Common myeloid progenitor, CD34-positive (primary cell): ENCODE measurements at places on chromosomes 3 and 15.

DNA sequence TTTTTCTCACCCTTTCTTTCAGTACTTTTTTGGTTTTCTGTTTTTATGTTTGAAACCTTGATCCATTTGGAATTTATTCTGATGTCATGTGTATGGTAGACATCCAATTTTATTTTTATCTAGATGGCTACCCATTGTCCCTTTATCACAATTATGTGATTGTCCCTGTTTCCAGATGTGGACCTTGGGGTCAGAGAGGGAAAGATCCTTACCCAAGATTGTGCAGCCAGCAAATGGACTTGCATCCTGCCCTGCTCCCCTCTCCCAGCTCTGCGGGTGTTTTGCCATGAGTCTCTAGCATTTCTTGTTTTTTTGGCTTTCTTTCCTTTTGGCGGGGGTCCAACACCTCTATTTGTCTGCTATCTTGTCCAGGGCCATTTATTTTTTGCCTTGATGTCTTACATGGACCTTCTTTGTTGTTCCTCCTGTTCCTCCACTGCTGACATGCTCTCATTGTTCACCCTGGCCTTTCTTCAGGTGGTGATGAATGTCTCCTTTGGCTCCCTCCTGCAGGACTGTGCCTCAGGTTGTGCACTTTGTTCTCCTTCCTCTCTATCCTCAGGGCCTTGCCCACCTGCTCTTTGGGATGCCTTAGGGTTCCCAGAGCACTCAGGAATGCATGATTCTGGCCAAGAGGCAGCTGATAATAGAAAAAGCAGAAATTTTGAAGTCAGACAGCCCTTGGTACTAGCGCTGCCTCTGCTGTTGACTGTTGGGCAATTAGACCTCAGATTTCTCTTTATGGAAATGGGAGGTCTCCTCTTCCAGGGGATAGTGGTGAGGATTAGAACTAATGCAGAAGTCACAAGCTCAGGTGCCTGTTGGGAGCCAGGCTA is 84.3 kb downstream of the EEFSEC start:
- no peak for DNase-seq

DNA sequence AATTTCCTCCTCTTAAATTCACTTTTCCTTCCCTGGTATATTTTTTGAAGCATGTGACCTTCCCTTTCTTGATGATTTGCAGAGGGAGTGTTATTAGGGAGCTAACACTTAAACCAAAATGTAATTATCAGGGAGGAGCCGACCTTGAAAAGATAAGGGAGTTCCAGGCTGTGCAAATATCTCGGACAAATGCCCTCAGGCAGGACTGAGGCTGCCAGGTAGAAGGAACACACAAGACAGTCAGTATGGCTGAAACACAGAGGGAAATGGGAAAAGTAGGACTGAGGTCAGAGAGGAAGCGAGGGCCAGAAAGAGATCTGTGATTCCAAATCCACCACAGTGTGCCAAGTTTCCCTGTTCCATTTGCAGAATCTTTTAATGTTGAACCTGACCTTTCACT is 221.0 kb downstream of the CNTN3 start:
- no peak for DNase-seq

GRCh38 chr3:178054471-178054870 is 481.8 kb upstream of the KCNMB2 start:
- no peak for DNase-seq

DNA sequence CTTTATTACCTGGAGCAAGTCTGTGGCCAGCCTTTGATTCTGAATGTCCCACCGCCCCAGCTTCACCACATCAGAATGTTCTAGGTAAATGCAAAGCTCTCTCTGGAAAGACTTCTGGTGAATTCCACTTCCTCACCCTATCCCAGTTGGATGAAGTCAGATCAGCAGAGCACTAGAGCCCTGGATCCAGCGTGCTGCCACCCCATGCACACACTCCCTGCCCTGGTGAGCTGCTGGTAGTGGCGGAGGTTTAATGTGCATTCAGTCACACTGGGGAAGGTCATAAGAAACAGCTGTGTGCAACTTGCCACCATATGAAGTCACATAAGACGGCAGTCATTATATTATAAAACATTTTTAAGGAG is 16.3 kb upstream of the SLC41A3 start:
- no peak for DNase-seq

- DNase-seq, result no peak
These were observed 42.5 kb downstream of the MYLK start for GRCh38 chr3:123841476-123842238.

- no peak for DNase-seq
These were observed 745.0 kb upstream of the BCHE start for GRCh38 chr3:166582236-166582635.

- no peak for DNase-seq
These were observed 6.1 kb downstream of the RBP2 start for GRCh38 chr3:139470199-139470598.

- no peak for DNase-seq
These were observed 88.4 kb downstream of the RAP2B start for GRCh38 chr3:153250446-153250845.

DNA sequence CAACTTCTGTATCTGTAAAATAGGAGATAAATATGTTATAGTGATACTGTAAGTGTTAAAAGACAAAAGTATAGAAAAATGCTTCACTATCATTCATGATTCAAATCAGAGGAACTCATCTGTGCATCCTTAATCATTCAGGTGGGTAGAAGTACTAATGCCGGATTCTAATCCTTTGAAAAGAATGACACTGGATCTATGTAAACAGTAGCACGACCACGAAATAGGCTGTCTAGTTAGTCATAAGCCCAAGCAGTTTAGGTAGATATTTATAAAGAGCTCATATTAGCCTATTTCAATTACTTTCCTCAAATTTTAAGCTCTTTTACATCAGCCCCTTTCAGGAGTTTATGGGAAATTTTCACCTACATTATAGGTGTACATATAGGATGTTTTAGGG is 437.9 kb downstream of the SOX2 start:
- no peak for DNase-seq

- no peak for DNase-seq
These were observed 30.9 kb upstream of the MRPS22 start for GRCh38 chr3:139312959-139313358.

GRCh38 chr15:83209333-83209732 is 1.7 kb upstream of the HDGFL3 start:
- DNase-seq, result peak; percentile 9

DNA sequence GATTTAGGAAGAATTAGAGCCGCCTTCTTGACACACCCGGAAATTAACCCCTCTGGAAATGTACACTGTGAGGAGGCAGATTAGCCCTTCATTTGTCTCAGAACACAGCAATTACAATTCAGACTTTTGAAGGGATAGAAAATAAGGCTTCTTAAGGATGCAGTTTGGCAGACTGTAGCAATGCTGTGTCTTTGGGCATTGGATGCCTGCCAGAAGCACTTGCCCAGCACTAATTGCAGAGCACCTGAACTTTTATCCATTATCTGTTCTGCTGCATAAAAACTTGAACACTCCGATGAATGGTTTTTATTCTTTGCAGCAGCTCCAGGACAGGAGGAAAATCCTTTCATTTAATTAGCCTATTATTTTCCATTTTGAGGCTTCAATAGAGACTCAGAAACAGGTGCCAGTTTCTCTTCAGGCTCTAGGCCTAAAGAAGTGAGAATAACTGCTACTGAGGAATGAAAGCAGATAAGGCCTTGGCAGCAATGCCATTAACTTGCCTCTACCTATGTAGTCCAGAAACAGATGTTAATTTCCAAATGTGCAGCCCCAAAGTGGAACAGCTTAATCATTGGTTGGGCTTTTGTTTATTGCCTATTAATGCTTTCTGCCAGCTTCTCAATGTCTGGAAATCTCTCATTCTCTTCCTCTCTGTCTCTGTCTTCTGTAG is 418.5 kb downstream of the NSUN3 start:
- no peak for DNase-seq

GRCh38 chr15:67884514-67885174 is 44.8 kb upstream of the RNU6-1 start:
- DNase-seq, result peak; percentile 82

GRCh38 chr3:109702252-109702651 is 364.9 kb upstream of the DPPA4 start:
- no peak for DNase-seq

DNA sequence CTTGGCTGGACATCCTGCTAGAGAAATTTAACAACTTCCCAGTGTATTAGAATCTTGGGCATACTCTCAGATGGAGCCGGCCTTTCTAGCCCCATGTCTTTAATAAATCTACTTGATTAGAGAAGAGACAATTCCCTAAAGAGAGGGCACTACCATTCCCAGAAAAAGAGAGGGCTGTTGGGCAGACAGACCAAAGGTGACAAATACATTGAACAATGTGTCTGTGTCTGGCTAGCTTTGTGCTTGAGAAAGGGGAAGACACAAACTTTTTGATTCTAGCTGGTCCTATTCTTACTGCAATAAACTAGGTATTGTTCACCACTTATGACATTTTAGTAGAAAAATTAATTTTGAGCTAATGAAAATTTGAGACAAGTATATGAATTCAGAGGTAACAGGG is 57.7 kb downstream of the DUT start:
- no peak for DNase-seq

DNA sequence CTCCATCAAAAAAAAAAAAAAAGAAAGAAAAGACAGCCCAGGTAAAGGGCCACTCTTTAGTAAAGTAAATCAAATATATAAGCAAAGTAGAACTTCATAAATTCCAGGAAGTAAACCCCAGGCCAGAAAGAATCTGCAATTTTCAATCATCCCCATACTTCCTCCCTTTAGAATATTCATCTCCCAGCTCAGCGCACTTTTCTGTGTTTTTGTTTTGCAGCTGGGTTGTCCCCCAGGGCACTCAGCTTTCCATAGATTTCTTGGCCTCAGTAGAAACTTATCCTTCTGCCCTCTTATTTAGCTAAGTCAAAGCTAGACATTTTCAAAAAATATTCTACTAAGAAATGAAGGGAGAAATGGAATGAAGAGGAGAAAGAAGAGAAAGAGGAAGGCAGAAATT is 24.0 kb upstream of the SPRED1 start:
- DNase-seq, result no peak

DNA sequence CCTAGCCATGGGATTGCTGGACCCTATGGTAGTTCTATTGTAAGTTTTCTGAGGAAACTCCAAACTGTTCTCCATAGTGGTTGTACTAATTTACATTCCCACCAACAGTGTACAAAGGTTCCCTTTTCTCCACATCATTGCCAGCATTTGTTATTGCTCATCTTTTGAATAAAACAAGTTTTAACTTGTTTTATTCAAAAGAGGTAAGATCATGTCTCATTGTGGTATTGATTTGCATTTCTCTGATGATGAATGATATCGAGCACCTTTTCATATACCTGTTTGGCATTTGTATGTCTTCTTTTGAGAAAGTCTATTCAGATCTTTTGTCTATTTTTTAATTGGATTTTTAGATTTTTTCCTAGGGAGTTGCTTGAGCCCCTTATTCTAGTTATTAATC is 819.1 kb downstream of the TUSC7 start:
- DNase-seq, result no peak

GRCh38 chr3:69197922-69198530 is 75.6 kb upstream of the LMOD3 start:
- DNase-seq, result no peak

- no peak for DNase-seq
These were observed 295.7 kb upstream of the TMCO5A start for GRCh38 chr15:37638691-37639090.

GRCh38 chr3:127819656-127820055 is 2.7 kb downstream of the MGLL start:
- no peak for DNase-seq

GRCh38 chr3:66253790-66254620 is 33.2 kb downstream of the SLC25A26 start:
- DNase-seq, result peak; percentile 36

DNA sequence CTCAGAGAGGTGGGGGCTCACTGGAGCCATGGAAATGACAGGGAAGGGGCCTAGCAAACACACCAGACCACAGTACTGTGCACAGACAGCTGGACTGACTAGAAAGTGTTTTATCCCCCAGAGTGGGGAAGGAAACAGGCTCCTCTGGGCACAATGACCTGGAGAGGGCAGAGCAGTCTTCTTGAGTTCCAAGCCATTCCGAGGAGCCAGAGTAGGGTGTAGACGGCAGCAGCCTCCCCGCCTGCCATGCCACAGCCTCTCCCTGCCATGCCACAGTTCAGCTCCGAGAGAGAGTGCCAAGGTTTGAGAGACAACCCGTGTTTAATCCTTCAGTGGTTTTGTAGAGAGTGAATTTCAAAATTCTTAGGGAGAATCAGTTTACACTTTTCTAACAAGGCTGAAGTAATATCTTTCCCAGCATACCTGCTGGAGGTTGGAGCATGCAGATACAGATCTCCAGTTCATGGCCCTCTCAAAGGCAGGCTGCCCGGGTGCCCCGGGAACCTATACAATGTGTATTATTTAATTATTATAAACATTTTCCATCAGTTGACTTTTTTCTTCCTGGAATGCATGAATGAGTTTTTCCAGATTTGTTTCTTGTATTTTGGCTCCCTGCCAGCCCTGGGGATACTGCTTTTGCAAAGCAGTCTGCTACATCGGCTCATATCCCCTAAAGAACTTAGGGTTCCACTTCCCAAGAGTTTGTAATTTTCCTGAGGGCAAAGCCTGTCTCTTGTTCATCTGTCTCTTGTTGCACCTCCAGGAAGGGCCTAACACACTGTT is 3.2 kb downstream of the PODXL2 start:
- no peak for DNase-seq

GRCh38 chr15:96058103-96058851 is 272.2 kb upstream of the NR2F2 start:
- DNase-seq, result peak; percentile 74

DNA sequence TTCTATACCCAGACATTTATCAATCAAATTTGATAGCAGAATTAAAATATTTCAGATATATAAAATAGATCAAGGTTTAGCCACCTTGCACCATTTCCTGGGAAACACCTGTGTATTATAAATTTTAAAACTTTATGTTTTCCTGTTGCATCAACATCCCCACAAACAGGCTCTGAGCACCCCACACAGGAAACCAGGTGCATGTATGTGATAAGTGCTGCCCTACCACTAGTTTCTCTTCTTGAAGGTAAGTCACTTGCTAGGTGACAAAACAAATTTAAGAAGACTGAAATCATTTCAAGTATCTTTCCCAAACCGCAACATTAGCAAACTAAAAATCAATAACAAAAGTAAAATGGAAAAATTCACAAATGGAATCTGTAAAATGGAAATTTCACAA is 496.1 kb upstream of the CCDC54 start:
- peak; percentile 4 for DNase-seq

GRCh38 chr15:29656636-29657475 is 165.4 kb downstream of the TJP1 start:
- DNase-seq, result no peak

DNA sequence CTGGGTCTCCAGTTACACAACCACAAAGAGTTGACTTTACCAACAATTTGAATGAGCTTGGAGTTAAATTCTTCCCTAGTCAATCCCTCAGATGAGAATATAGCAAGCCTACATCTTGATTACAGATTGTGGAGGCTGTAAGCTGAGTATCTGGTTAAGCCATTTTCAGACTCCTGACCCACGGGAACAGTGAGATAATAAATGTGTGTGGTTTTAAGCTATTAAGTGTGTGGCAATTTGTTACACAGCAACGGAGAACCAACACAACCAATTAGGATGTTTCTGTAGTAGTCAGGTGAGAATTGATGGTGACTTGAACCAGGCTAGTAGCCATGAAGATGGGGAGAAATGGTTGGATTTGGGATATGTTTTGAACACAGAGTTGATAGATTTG is 37.7 kb upstream of the SLC4A7 start:
- DNase-seq, result no peak

- DNase-seq, result no peak
These were observed 54.1 kb upstream of the TMEM158 start for GRCh38 chr3:45280232-45280631.
